Activated CD8-positive, alpha-beta T cell treated with anti-CD3 and anti-CD28 coated beads, Interleukin-2, amount 10 ng/mL, durations not matched to agents 7 days and 5 days (primary cell): ENCODE measurements at places on chromosomes 16 and 17. TPM values are rescaled to one million over a fixed set of nuclear protein-coding genes. Genes with fewer than 3 reads are reported as not detected.

Gene GP1BA
- total RNA-seq = not detected

Gene LHX1
- not detected for total RNA-seq

Gene CTRL
- total RNA-seq = 5.5 TPM

Gene CES1
- not detected for total RNA-seq

Gene TEX19
- total RNA-seq = not detected

Gene NPIPA5
- 4.7 TPM for total RNA-seq

Gene CPD
- total RNA-seq = 18.6 TPM

Gene SHISA9
- not detected for total RNA-seq

GRCh38 chr16:80082906-80083305, 457.9 kb upstream of the DYNLRB2 start:
- H3K36me3 ChIP-seq = no peaks in the 10 kb centered on the region
- no peak overlapping the region for H3K4me3 ChIP-seq

GRCh38 chr16:22191532-22192260, 14.4 kb upstream of the EEF2K start:
- peak overlapping the region; percentile 99 for H3K27ac ChIP-seq
- no peaks in the 10 kb centered on the region for H3K27me3 ChIP-seq
- H3K4me1 ChIP-seq = peaks cover 62% of the 10 kb centered on the region
- H3K36me3 ChIP-seq = peaks cover 6% of the 10 kb centered on the region

DNA sequence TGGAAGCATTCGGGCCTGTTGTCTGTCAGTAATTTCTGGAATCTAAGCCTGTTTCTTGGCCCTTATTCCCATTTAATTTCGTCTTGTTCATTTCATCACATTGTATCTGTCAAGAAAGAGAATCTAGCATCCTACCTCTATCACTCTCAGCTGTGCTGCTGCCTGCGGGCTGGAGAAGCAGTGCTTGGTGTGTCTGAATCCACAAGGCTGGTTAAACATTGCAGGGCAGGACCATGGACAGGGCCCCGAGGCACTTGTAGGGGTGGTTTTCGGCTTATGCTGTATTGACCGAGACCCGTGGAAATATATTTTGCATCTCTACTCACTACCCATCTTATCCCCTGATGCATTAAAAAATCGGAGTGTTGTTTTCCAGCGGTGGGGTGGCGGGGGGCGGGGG, 3.1 kb downstream of the RAB11FIP4 start:
- no peak overlapping the region for H3K27ac ChIP-seq
- H3K27me3 ChIP-seq = peaks cover 49% of the 10 kb centered on the region
- DNase-seq = peak; percentile 77
- H3K4me1 ChIP-seq = peaks cover 9% of the 10 kb centered on the region
- H3K4me3 ChIP-seq = no peak overlapping the region

- H3K36me3 ChIP-seq = no peaks in the 10 kb centered on the region
- no peak overlapping the region for H3K27ac ChIP-seq
- no peak for DNase-seq
- no peak overlapping the region for H3K4me3 ChIP-seq
- H3K27me3 ChIP-seq = peaks cover 34% of the 10 kb centered on the region
- H3K4me1 ChIP-seq = peaks cover 15% of the 10 kb centered on the region
Measured at GRCh38 chr16:30033270-30033669, 2.2 kb upstream of the TLCD3B start.

- H3K4me3 ChIP-seq = no peak overlapping the region
- no peak for DNase-seq
- no peak overlapping the region for H3K27ac ChIP-seq
- no peaks in the 10 kb centered on the region for H3K36me3 ChIP-seq
- no peaks in the 10 kb centered on the region for H3K27me3 ChIP-seq
Measured at GRCh38 chr16:73163238-73163815, 115.4 kb upstream of the ZFHX3 start.

DNA sequence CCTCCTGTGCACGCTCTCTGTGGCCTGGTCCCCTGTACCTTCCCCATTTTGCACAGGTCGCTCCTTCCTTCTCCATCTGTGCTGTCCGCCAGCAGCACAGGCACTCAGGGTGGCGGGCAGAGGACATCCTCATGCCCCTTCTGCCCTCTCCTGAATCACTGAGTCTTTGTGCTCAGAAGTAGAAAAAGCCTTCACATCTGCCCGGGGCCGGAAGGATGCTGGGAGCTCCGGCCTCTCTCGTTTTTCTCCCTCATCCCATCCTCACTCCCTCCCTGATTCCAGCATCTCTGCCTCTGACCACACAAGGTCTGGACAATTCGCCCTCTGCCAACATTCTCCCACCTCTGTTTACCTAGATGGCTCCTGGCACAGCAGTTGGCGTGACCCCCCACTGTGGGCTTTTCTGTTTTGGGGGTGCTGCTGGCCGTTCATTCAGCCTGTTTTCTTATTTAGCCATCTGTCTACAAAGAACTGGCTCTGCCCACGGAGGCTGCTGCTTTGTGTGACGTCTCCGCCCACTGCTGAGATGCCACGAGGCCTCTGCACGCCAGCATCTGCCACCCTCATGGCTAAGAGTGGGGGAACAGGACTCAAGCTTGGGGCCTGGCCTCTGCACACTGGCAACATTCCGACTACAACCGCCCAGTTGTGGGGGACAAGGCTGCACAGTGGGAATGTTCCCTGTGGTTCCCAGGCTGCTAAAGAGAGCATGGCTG, 36.7 kb downstream of the SEC14L5 start:
- no peaks in the 10 kb centered on the region for H3K36me3 ChIP-seq
- H3K27ac ChIP-seq = no peak overlapping the region
- H3K4me3 ChIP-seq = no peak overlapping the region
- no peak for DNase-seq
- no peaks in the 10 kb centered on the region for H3K4me1 ChIP-seq
- H3K27me3 ChIP-seq = no peaks in the 10 kb centered on the region

GRCh38 chr17:78365561-78366108, 5.8 kb upstream of the SOCS3 start:
- no peak overlapping the region for H3K27ac ChIP-seq
- no peaks in the 10 kb centered on the region for H3K36me3 ChIP-seq
- peaks cover 19% of the 10 kb centered on the region for H3K4me1 ChIP-seq
- peaks cover 26% of the 10 kb centered on the region for H3K27me3 ChIP-seq

- H3K4me3 ChIP-seq = no peak overlapping the region
- no peak for DNase-seq
- H3K4me1 ChIP-seq = peaks cover 45% of the 10 kb centered on the region
- H3K36me3 ChIP-seq = peaks cover 21% of the 10 kb centered on the region
- no peaks in the 10 kb centered on the region for H3K27me3 ChIP-seq
Measured at GRCh38 chr16:30119428-30119827, 3.6 kb downstream of the MAPK3 start.

GRCh38 chr16:28935924-28936783, 4.4 kb downstream of the CD19 start:
- peaks cover 26% of the 10 kb centered on the region for H3K4me1 ChIP-seq
- peak; percentile 88 for DNase-seq
- peak overlapping the region; percentile 60 for H3K4me3 ChIP-seq

DNA sequence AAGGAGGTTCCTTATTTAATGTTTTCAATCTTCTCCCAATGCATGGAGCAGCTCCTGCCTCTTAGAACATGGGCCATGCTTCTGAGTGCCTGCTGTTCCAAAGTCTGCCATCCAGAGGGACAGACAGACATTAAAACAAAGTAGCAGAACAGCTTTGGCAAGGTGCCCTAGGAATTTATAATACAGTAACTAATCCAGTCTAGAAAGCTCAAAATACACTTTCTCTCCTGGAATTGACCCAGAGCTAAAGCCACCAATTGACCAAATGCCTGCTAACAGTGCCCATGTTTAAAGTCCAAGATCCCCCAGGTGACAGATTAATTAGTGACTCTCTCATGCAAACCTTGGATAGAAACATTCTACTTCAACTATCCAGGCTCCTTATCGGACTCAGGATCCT, 11.1 kb upstream of the CHRNE start:
- no peak overlapping the region for H3K27ac ChIP-seq
- no peak for DNase-seq
- H3K4me1 ChIP-seq = peaks cover 3% of the 10 kb centered on the region
- peaks cover 5% of the 10 kb centered on the region for H3K27me3 ChIP-seq
- no peaks in the 10 kb centered on the region for H3K36me3 ChIP-seq

- DNase-seq = no peak
- H3K4me1 ChIP-seq = no peaks in the 10 kb centered on the region
- no peaks in the 10 kb centered on the region for H3K36me3 ChIP-seq
- no peak overlapping the region for H3K27ac ChIP-seq
- H3K27me3 ChIP-seq = peaks cover 11% of the 10 kb centered on the region
Measured at GRCh38 chr16:86075839-86076440, 177.0 kb downstream of the IRF8 start.

DNA sequence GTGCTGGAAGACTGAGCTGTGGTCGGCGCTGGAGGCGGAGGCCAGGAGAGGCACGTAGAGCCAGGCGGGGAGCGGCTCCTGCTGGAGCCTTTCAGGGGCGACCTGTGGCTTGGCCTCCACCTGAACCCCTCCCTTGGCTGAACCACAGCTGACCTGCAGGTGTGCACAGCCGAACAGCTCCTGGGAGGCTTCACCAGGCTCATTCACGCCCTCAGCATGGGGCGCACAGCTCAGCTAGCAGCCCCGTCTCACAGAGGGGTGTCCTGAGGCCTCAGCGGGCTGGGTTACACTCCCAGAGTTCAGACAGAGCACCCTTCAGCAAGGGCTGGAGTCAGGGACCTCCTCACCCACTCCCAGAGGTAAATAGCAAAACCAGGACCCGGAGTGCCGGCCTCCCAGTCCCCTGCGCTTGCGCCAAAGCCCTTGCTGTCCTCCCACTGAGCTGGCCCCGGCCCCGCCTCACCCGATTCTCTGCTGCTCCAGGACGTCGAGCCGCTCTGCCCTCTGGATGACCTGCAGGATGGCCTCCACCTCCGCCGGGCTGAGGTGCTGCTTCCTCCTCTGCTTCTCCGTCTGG, 31.7 kb downstream of the RPH3AL start:
- H3K4me1 ChIP-seq = no peaks in the 10 kb centered on the region
- no peaks in the 10 kb centered on the region for H3K27me3 ChIP-seq
- H3K4me3 ChIP-seq = no peak overlapping the region
- no peak overlapping the region for H3K27ac ChIP-seq
- no peak for DNase-seq

DNA sequence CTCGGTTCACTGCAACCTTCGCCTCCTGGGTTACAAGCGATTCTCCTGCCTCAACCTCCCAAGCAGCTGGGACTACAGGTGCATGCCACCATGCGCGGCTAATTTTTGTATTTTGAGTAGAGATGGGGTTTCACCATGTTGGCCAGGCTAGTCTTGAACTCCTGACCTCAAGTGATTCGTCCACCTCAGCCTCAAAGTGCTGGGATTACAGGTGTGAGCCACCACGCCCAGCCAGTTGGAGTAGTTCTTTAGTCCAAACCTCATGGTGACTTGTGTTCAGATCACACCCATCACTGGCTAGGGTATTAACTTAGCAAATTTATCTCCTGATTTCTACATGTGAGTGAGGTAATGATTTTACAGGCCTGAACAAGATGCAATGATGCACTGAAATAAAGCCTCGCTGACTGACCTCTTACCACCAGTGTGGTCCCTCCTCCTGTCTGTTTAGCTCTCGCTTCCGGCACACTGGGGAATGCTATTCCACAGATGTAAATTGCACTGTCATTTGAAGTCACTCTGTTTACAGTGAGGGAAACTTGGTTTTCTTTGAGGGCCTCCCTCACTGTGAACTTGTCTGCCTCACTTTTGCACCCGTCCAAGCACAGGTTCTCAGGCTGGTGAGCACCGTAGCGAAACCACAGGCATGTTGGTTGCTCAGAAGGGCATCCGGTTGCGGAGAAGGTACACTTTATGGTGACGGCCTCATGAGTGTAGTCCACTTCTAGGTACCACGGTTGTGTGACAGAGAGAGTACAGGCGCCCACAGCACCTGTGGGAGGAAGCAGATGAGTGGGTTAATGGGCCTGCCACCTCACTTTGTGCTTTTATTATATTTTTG, 5.5 kb downstream of the IGSF6 start:
- no peaks in the 10 kb centered on the region for H3K27me3 ChIP-seq
- peaks cover 60% of the 10 kb centered on the region for H3K4me1 ChIP-seq
- H3K4me3 ChIP-seq = peak overlapping the region; percentile 77
- peak overlapping the region; percentile 88 for H3K27ac ChIP-seq
- H3K36me3 ChIP-seq = peaks cover 13% of the 10 kb centered on the region

- H3K4me1 ChIP-seq = no peaks in the 10 kb centered on the region
- no peak overlapping the region for H3K27ac ChIP-seq
- H3K36me3 ChIP-seq = no peaks in the 10 kb centered on the region
- H3K4me3 ChIP-seq = no peak overlapping the region
- no peak for DNase-seq
Measured at GRCh38 chr16:62681819-62682218, 645.6 kb upstream of the CDH8 start.

- H3K4me1 ChIP-seq = no peaks in the 10 kb centered on the region
- H3K27ac ChIP-seq = no peak overlapping the region
- H3K27me3 ChIP-seq = no peaks in the 10 kb centered on the region
- DNase-seq = no peak
- no peak overlapping the region for H3K4me3 ChIP-seq
Measured at GRCh38 chr16:4103745-4104144, 12.5 kb downstream of the ADCY9 start.

DNA sequence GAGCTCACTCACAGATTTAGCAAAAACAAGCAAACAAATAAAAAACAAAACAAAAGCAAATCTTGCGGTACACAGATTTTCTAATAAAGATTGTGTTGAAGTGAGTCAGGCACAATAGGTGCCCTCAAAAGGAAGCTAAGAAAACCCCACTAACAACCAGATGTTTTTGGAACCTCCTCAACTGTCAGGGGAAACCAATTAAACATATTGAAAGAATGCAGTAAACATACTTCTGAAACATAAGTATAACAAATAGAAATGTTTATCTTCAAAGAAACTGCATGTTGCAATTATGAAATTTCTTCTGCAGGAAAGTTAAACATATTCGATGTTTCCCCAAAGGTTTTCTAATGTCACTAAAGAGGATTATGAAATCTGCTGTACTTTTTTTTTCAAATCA, 110.5 kb upstream of the CORO6 start:
- H3K4me1 ChIP-seq = peaks cover 23% of the 10 kb centered on the region
- H3K4me3 ChIP-seq = no peak overlapping the region
- H3K27ac ChIP-seq = no peak overlapping the region
- H3K36me3 ChIP-seq = peaks cover 37% of the 10 kb centered on the region
- DNase-seq = no peak
- no peaks in the 10 kb centered on the region for H3K27me3 ChIP-seq

DNA sequence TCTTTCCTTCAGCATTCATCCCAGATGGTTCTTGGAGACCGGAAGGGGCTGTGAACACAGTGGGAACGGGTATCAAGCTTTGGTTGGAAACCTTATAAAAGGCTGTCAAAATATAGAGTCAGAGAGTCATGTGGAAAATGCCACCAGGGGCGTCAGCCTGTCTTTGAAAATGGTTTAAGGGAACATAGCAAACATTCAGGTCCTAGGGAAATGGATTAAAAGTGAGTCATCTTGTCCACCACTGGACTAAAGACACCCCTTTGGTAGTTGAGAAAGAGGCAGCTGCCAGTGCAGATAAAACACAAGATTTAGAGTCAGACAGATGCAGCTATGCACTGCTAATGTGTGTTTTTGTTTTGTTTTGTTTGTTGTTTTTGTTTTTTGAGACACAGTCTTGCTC, 47.8 kb upstream of the BCO1 start:
- no peak overlapping the region for H3K4me3 ChIP-seq
- H3K36me3 ChIP-seq = no peaks in the 10 kb centered on the region
- H3K27ac ChIP-seq = no peak overlapping the region
- H3K27me3 ChIP-seq = no peaks in the 10 kb centered on the region

- no peaks in the 10 kb centered on the region for H3K27me3 ChIP-seq
- no peaks in the 10 kb centered on the region for H3K36me3 ChIP-seq
- DNase-seq = peak; percentile 91
- no peak within 1 kb of the TSS for H3K27ac ChIP-seq
- no peak within 1 kb of the TSS for H3K4me3 ChIP-seq
Measured at GRCh38 chr17:58417300-58418092, at the start of gene RNF43. Gene RNF43 (minus strand): TSS chr17:58417534. CDS start chr17:58415577, 1,957 bp downstream.

GRCh38 chr17:82505296-82505695, 14.2 kb upstream of the FOXK2 start:
- H3K4me3 ChIP-seq = no peak overlapping the region
- H3K4me1 ChIP-seq = peaks cover 5% of the 10 kb centered on the region
- H3K27me3 ChIP-seq = no peaks in the 10 kb centered on the region
- no peak for DNase-seq
- H3K27ac ChIP-seq = no peak overlapping the region
- no peaks in the 10 kb centered on the region for H3K36me3 ChIP-seq
